ENCODE measurements at places on chromosomes 7 and 10.

- DNase-seq: no peak
These were observed 1.0 kb upstream of the LRRN3 start for GRCh38 chr7:111089822-111090426.

DNA sequence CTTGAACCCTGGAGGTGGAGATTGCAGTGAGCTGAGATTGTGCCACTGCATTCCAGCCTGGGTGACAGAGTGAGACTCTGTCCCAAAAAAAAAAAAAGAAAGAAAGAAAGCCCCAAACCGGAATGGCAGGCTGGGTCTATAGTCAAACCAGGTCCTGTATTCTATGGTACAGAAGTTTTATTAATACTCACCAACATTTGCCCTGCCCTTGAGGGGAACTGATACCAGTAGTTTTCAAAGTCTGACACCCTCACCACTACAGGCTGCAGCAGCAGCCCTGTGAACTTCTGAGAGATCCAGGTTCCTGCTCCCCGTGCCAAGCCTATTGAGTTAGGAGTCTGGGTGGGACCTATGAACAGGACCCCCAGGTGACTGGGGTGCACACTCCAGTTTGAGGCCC is 80.6 kb downstream of the RGS10 start:
- no peak for DNase-seq

- no peak for DNase-seq
These were observed 19.2 kb downstream of the SLC18A2 start for GRCh38 chr10:117260084-117260483.

DNA sequence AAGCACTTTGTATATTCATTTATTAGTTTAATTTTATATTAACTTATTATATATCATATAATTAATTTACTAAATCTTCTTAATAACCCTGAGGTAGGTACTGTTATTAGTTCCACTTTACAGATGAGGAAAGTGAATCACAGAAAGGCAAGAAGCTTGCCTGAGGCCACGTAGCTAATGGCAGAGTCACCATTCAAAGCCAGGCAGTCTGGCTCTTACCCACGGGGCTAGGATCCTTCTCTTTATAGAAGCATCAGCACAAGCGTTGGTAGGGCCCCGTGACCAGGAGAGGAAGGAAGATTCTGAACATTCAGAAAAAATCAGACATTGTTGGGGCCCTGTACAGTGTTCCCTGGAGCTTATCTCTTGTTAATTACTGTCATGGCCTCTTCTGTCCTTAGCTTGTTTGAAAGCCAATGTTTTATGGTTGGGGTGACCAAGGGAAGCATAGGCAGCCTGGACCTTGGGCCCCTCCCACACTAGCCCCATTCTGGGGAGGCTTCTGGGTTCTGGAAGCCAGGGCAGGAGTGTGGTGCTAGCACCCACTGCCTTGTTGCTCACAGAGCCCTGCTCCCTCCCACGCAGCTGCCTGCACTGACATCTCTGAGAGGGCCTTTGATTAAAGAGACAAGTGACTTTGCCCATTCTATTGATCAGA is 31.1 kb upstream of the SLF2 start:
- DNase-seq: no peak

GRCh38 chr10:92829786-92830377 is 18.4 kb upstream of the EXOC6 start:
- no peak for DNase-seq

DNA sequence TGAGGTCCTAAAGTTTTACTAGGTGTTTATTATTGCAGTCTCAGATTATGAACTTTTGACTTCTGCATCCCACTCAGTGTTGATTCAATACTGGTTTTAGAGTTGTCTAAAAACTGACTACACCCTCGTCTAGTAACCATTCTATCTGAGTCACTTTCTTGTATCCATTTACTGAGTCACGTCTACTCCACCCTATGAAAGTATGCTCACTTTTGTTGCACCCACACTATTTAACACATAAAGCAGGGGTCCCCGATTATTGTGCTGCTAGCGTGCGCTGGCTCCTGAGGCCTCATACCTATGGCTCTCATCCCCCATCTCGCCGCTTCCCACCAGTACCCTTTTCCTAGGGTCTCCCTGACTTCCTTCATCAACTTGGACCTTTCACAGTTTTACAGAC is 2.0 kb downstream of the SAMD9 start:
- peak; percentile 19 for DNase-seq
